ENCODE measurements at places on chromosomes 2 and 18. TPM values are rescaled to one million over a fixed set of nuclear protein-coding genes. Genes with fewer than 3 reads are reported as not detected.

The COL4A3 gene
- polyA plus RNA-seq, result 1.6 TPM

The DPP10 gene
- polyA plus RNA-seq, result 11.5 TPM

DNA sequence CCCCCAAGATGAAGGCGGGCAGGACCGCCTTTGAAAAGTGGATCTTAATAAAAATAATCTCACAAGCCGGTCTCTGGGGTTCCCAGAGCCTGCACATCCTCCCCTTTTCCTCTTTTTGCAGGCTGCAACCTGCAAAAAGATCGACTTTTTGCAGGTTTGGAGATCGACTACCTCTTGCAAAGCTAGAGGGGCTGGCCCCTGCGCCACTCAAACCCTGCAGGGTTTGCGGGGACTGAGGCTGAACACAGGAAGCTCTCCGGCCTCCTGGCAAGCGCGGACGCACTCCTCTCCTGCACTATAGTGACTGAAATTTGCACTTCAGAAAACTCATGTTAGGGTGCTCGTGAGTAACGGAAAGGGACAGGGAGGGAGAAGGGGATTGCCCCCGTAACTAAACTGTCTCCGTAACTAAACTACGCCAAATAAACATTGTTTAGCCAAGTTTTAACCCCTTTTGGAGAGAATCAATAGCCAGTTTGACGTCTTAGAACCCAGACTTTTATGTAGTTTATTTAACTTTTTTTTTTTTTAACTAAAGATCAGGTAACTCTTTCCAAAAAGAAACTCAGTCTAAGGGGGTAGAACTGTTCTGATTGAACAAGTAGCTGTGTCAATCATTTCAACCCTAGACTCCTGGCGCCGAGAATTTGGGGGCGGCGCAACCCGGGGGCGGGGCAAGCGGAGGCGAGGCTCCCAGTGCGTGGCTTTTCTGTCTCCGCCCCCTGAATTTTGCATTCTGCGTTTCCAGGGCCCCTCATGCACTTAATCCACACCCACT lies 2.5 kb downstream of the IGFBP5 start:
- DNase-seq, result no peak

DNA sequence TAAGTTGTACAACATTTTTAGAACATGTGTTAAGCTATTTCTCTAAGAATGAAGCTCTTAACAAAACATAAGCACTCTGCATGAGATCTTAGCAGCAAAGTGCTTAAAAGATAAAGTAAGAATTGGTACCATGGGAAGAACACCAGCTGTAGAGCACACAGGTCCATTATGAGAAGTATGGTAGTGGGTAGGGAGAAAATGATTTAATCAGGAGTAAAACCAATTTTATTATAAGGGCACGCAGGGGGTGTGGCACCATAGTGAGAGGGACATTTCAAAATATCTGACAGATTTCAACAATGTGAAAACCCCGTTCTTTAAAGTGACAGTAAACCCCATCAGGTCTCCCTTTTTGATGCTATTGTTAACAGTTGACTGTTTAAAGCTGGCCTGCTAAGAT lies 492.9 kb downstream of the ARHGAP15 start:
- no peak for DNase-seq

The SLC9A2 gene
- polyA plus RNA-seq, result 0.12 TPM

The LDLRAD4 gene
- 20.6 TPM for polyA plus RNA-seq

The POU3F3 gene
- 97.9 TPM for polyA plus RNA-seq

The XDH gene
- polyA plus RNA-seq, result 0.16 TPM

DNA sequence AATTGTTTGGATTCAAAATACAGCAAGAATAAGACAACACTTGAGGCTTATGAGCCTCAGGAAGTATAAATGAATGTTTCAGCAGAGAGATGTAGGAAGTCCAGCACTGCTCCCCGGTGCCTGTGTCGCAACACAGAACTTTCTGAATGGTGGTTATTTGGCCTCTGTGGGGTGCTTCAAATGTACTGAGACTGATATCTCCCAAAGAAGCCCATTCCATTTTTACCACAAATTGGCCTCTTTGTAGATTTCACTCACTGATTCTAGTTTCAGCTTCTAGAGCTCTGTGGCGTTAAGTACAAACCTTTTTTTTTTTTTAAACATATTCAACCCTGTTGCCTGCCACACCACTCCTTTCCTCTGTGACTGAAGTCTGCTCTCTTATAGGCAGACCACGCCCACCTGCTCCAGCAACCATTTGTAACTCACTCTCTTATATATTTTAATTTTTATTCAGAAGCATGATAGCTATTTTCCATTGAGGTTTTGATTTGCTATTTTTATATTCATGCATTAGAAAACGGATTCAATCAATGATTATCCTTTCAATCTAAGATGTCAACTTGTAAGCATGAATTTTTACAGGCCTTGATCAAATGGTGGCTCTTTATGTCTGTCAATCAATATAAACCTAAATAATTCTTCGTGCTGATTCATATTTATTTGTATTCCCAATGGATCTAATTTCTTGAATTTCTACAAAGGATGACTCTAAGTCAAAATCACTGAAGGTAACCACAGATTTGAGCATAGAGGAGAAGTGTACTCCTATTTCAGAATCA lies 277.1 kb upstream of the CCDC68 start:
- DNase-seq, result no peak

DNA sequence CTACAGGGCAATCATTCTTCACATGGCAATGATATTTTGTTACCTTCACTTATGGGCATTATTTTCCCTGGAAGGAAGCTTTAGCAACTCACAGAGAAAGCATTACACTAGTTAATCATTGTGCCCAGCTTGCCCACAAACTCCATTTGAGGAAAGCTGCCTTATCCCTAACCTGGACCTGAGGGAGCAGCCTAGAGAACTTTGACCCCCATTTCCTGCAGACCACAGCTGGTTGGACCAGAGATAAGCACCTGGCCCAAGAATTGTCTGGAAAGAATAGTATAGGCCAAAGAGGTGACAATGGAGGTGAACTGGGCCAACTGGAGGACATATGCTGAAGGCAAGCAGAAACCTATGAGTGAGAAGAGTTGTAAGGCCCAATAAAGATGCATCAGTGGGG lies 48.4 kb upstream of the SESTD1 start:
- DNase-seq, result no peak

GRCh38 chr2:74212702-74213410 lies 14.4 kb downstream of the MTHFD2 start:
- DNase-seq, result no peak

The NAT8 gene
- 0.89 TPM for polyA plus RNA-seq

DNA sequence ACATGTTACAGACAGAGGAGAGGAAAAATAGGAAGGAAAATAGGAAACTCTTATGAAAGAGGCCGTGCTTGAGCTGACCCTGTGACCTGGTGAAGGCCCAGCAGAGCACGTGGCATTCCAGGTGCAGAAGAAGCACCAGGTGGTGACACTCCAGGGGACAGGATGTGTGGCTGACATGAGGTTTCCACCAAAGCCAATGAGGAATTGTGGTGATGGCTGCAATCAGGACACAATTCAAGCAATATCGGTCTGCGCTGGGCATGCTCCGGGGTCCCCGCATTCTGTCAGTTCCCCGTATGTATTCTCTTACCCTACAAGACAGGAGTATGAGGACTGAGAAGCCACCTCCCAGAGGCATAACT lies 504.2 kb downstream of the EIPR1 start:
- no peak for DNase-seq

DNA sequence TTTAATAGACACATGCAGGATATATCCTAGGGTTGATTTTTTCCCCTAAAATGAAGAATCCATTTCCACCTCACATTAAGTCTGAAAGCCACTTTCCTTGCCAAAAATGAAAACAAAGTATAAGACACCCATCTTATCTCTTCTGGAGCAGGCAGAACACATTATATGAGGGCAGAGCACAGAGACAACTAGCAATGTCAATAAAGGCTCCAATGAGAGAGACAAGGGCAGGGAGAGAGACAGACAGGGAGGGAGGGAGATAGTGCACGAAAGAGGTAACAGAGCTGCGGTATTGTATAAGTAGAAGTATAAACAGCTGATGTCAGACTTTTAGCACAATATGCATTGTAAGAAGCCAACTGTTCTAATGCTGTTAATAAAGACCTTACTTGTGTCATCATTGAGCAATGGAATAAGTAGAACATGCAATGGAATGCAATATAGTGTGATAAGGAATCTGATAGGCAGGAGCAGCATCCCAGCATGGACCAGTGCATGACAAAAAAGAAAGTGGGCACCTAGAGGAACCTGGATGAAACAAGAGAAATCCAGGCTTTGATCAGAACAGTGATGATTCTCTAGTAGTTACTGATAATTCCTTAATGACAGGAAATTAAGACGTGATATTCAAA lies 150.6 kb upstream of the TCF4 start:
- DNase-seq, result no peak

The ALKAL2 gene
- 4.6 TPM for polyA plus RNA-seq

DNA sequence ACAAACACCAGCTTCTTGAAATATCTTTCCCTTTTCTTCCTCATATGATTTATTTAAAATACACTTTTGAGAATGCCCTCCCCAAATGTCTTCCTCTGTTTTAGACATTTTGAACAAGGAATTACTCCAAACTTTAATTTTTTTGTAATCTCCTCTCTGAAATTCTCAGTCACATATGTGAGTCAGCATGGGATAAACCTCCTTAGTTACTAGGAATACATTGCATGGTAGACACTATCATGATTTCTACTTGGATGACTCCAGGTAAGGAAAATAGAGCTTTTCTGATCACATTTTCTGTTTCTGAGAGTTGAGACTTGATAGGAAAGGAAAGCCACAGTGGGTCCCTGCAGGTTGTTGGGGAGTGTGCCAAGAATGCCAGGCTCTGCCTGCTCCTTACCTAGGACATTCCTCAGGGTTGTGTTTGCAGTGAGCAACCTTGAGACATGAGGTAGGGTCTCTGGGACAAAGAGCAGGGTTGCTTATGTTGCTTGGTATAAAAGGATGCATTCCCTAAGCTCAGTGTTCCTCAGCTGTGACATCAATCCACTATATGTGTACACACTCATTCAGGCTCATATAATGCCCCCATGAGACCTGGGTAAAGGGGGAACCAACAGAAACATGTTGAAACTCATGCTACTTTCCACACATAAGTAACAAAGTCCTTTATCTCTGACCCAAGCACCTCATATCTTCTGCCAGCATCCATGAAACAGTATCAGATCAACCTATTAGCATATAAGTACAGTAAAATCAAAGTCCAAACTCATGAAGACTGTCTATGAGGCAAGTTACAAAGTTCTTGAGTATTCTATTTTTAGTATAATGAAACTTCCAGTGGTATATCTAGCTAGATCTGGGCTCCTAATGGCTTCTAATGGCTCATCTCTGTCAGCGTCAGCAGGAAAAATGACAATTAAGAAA lies 112.8 kb upstream of the SCN1A start:
- no peak for DNase-seq

- no peak for DNase-seq
These were observed 2.9 kb upstream of the LNPK start for GRCh38 chr2:176004934-176005333.

The AGXT gene
- polyA plus RNA-seq, result 0.06 TPM

DNA sequence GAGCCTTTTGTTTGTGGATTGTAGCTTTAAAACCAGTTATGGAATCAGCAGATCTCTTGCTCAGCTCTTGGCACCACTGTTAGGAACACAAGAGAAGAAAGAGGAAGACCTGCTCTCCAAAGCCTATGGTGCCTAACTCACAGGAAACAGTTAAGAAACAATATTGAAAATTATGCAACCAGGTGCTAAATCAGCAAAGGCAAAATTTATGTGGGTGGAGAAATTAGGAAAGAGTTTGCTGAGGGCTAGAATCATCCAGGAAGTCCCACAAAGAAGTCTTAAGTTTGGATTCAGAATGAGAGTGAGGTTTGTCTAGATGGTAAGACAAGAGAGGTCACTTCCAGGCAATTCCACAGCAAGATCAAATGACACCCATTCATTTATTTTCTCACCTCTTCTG lies 49.4 kb downstream of the AOX1 start:
- no peak for DNase-seq

DNA sequence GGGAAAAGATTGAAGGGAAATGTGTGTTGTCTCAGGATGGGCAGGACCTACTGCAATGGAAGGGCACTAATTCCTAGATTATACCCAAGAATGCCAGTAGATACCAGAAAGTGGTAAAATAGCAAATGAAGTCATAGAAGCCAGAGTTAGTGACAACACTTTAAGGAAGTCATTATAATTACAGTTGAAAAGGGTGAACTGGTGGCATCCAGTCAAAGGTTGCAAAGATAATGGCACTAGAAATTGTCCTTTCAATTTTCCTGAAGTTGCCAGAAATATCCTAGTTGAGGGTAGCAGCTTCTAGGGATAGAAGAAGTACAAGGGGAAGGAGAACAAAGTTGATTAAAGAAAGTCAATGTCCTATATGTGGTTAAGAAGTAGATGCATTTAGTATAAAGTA lies 68.8 kb upstream of the GLS start:
- DNase-seq, result no peak

The SLC30A3 gene
- polyA plus RNA-seq, result 8.7 TPM

The DYNC1I2 gene
- polyA plus RNA-seq, result 163 TPM

DNA sequence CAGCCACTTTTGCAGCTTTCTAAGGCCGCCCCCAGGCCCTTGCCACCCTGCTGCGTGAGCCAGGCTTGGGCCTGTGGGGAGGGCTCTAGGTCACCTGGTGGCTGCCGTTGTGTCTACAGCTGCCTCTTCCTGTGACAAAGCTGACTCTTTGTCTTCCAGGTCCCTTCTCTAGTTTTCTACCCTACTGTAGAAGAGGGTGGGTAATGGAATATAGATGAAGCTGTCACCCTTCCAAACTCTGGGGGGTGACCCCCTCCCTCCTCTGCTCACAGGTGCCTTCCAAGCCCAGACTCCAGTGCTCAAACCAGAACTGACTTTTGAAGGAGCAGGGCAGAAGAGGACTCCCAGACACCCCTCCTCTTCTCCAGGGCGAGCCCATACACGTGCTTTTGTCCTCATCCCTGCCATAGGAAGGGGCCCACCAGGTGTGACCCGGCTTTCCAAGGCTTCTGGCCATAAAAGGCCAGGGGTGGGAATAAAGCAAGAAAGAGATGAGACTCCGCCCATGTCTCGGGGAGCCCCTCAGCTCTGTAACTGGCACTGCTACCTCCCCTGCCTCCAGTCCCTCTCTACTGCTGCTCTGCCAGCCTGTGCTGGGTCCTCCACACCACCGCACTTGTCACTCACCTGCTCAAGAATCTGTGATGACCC lies 17.9 kb upstream of the SDC1 start:
- DNase-seq, result no peak

GRCh38 chr2:89833780-89834117 lies 1142.3 kb downstream of the RPIA start:
- DNase-seq, result no peak

DNA sequence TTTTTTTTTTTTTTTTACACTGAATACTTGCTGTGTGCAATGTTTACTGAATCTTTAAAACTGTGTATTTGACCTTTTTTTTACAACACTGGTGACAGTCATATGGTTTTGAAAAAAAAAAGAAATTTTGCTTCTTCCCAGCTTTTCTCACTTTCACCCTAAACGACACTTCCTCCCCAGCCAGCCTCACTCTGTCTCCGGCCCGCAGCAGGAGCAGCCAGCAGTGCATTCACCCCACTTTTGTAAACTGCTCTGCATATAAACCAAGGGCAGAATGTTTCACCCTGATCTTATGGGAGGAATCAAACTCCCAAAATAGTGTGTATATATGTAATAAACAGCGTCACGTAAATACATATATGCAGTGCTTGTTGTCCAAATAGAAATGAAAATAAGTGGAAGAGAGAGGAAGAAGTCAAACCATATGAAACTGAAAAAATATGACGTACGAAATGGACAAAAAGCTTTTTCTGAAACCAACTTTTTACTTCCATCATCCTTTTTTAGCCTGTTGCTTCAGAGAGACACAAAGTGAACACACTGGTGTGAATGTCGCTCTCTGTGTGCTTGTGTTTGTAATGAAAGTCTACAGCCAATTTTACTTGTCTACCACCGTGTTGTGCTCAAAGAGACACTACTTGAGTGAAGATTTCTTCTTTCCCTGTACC lies 54.2 kb downstream of the ZCCHC2 start:
- no peak for DNase-seq

The SETBP1 gene
- 51.3 TPM for polyA plus RNA-seq

GRCh38 chr2:46284260-46284659 lies 12.9 kb upstream of the EPAS1 start:
- DNase-seq, result no peak

The DQX1 gene
- 0.23 TPM for polyA plus RNA-seq

Measured in left renal pelvis (tissue), 4 donors.